Hypothalamus (tissue), 51 donors: ENCODE measurements at places on chromosomes 6 and 20.

- no peak for DNase-seq
These were observed 184.4 kb downstream of the HS3ST5 start for GRCh38 chr6:114158411-114158810.

DNA sequence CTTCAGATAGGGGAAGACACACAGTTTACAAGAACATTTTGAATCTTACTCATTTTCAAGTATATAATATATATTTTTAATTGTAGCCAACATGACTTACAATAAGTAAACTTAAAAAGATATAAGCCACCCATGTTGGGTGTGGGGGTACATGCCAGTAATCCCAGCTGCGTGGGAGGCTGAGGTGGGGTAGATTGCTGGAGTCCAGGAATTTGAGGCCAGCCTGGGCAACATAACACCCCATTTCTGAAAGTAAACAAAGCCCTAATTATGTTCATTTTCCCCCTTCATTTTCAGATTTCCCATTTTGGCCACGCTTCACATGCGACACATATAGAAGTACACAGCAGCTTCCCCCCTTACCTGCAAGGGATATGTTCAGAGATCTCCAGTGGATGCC, 30.5 kb downstream of the SERPINB6 start:
- no peak for DNase-seq

- DNase-seq = no peak
These were observed 99.4 kb downstream of the YTHDF1 start for GRCh38 chr20:63116412-63117106.

- DNase-seq = no peak
These were observed 12.4 kb downstream of the ADGRF5 start for GRCh38 chr6:46909371-46909770.

DNA sequence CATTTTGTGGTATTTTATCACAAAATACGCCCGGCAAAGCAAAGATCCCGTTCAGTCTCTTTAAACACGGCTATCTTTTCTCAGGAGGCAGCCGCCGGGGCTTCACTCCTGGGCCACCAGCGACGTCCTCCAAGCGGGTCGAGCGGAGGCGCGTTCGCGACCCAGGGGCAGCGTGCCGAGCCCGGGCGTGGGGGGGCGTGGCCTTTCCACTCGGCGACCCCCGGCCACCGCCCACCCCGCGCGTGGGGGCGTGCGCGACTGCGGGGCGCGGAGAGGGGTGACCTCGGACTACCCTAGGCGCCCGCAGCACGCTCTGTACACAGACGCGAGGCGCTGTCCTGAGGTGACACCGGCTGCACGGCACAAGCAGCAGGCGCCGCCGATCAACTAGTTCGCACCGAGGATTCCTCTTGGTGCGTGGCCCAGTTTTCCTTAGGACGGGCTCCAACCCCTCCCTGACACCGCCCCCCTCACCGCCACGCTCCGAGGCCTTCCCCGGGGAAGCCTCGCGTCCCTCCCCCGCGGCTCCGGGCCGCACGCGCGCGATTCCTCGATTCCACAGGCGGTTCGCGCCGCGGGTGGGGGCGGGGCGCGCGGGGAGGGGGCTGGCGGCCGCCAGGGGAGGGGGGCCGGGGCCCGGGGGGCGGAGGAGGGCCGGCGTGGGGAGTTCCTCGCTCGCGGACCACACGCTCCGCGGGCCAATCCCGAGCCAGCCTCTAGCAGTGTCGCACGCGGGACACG, 1.1 kb upstream of the JARID2 start:
- DNase-seq = no peak

- DNase-seq = no peak
These were observed at the start of gene ANKRD60 for GRCh38 chr20:58228484-58229197. Gene ANKRD60, minus strand, starts transcription at chr20:58228653. Its CDS starts 0 bp downstream, at chr20:58228653.

- no peak for DNase-seq
These were observed 37.6 kb upstream of the FILIP1 start for GRCh38 chr6:75531174-75531573.

- no peak for DNase-seq
These were observed 613.5 kb downstream of the C6orf118 start for GRCh38 chr6:164695896-164696295.

DNA sequence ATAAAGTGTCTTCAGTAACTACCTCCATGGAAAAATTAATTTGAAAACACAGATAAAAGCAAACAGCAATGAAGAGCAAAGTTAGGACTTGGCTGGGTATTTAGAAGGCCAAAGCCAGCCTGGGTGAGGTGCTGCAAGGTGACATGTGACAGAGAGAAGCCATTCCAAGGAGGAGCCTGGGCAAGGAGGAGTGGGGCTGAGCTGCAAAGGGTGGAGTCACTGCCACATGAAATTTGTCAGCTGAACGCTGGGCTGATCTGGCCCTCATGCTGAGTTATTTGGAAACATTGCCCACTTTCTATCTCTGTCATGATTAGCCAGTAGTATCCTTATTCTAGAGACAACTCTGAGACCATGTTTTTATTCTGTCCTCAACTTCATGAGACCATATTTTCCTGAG, 76.3 kb downstream of the PERP start:
- DNase-seq = no peak

DNA sequence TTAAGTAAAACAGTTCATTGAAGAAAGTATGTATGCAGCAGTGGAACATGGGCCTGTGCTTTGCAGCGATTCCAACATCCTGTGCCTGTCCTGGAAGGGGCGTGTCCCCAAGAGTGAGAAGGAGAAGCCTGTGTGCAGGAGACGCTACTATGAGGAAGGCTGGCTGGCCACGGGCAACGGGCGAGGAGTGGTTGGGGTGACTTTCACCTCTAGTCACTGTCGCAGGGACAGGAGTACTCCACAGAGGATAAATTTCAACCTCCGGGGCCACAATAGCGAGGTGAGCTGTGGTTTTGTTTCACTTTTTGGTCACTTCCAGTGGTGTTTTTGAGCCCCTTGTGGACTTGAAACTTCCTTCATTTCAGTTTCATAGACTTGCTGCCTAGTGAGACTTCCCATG, 1.7 kb downstream of the TULP4 start:
- no peak for DNase-seq

DNA sequence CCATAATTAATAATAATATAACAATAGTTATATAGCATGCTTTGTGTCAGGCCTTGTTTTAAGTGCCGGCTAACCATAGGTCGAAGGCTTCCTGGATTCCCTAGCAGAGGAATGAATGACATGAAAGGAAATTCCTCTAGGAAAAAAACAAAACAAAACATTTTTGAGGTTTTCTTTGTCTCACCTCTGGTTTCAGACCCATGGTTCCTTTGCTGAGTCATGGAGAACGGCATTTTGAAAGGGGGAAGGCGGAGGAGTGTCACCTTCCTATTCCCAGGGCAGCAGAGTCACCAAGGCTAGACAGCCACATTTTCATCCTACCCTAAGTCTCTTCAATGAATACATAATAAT, 25.3 kb upstream of the CCND3 start:
- DNase-seq = no peak

DNA sequence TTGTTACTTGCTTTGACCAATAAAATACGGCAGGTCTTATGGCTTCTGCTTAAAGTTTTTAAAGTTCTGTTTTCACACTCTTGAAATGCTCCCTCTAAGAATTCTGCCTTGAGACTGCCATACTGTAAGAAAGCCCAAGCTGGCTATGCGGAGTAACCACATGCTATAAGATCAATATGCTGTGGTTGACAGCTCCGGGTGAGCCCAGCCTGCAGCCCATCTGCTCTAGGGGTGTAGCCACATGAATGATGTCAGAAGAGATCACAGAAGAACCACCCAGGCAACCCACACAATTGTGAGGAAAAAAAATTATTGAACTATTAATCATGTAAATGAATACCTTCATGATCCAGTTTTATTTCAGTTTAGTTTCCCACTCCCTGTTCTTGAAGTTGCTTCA, 26.1 kb upstream of the SH3BGRL2 start:
- no peak for DNase-seq

- DNase-seq = no peak
These were observed 9.7 kb downstream of the SNAP25 start for GRCh38 chr20:10228330-10228729.

DNA sequence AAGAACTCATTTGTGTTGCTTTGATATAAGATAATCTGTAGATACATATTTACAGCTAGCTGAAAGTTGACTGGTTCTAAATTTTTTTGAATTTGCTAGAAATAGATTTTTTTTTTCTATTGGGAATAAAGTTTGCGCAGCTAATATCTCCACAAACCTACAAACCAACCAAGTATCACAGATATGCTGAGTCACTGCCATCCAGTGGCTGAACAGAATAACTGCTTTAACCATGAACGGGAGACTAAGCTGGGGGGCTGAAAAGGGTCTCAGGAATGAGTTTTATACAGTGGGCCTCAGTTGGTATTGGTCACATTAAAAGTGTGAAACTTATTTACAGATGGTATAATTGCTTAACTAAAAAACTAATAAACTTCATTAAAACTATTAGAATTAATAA, 326.7 kb upstream of the CNR1 start:
- no peak for DNase-seq

GRCh38 chr6:159720708-159721107, 6.6 kb upstream of the WTAP start:
- DNase-seq = no peak

GRCh38 chr20:50695135-50695872, 4.0 kb upstream of the RIPOR3 start:
- DNase-seq = no peak

GRCh38 chr6:40900791-40901190, 138.2 kb downstream of the UNC5CL start:
- DNase-seq = no peak

GRCh38 chr20:43431134-43431519, 26.6 kb upstream of the SRSF6 start:
- DNase-seq = no peak

GRCh38 chr20:19384940-19385339, 172.5 kb downstream of the SLC24A3 start:
- DNase-seq = no peak

DNA sequence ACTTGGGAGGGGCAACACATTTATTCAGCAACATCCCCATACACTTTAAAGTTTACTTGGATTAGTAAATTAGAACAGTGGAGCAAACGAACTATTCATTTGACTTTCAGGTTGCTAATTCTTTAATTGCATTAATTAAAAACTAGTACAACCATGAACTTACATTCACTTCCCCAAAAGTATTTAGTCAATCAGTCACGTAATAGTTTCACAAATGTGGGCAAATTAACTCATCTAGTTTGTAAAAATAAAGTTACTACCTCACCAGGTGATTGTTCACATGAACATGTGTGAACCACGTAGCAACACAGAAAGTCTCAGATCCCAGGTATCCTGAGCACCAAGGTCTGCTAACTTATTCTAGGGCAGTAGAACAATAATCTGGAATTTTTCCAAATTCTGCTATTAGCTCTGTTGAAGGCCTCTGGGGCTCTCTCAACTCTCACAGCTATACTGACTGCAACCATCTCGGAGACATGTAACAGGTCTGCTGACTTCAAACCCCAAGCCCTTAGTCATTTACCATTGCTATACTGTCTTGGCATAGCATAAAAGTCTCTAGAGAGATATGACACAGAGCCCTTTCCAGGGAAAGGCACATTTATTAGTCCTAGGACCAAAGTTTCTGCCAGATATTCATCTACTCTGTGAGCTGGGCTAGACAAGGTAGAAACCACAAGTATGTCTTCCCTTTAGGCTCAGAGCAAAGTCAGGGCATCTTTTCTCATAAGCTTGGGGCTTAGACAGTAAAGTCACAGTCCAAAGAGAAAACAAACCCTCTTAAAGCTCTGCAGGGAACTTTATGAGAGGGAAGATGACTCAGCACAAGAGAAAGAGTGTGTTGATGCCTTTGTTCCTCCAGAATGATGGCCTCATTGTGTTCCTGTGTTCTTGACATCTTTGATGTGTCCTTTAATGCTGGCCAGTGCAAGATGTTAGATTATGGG, 50.9 kb upstream of the CCDC28A start:
- DNase-seq = no peak

DNA sequence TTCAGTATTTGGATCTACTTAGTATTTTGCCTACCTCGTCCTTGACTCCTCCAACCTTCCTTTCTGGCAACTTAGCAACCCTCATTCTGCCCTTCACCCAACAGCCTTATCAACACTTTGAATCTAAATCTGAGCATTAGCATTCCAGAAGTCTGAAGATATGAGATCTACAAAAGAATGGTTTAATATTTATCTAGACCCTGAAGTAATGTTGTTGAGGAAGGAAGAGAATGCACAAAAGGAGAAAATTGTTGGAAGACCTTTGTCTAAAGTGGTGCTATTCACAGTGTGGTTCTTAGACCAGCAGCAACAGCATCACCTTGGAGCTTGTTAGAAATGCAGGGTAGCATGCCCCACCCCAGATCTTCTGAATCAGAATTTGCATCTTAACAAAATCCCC, 198.2 kb upstream of the PLCB4 start:
- no peak for DNase-seq

- DNase-seq = no peak
These were observed 146.2 kb downstream of the MMS22L start for GRCh38 chr6:97136626-97137358.

- no peak for DNase-seq
These were observed 160.1 kb downstream of the ERMARD start for GRCh38 chr6:169911264-169912263.

- no peak for DNase-seq
These were observed 39.6 kb upstream of the CMTR1 start for GRCh38 chr6:37393381-37393929.

- DNase-seq = no peak
These were observed 28.0 kb upstream of the MLIP start for GRCh38 chr6:54083287-54083686.

DNA sequence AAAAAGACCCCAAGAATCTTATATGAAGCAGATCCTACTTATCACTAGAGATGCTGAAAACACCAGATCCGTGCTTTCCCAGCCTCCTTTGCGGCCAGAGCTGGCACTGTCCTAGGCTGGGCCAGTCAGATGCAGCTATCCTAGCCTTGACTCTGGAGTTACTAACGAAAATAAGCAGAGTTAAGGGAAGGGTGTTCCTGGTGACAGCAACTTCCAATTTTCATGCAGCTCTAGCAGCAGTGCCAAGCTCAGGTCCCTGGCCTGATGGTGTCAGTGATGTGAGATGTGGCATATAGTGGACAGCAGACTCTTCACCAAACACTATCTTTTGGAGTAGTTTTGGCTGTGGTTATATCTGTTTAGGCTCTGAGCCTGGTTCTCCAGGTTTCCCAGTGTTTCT, 25.6 kb upstream of the ABCC10 start:
- DNase-seq = no peak

DNA sequence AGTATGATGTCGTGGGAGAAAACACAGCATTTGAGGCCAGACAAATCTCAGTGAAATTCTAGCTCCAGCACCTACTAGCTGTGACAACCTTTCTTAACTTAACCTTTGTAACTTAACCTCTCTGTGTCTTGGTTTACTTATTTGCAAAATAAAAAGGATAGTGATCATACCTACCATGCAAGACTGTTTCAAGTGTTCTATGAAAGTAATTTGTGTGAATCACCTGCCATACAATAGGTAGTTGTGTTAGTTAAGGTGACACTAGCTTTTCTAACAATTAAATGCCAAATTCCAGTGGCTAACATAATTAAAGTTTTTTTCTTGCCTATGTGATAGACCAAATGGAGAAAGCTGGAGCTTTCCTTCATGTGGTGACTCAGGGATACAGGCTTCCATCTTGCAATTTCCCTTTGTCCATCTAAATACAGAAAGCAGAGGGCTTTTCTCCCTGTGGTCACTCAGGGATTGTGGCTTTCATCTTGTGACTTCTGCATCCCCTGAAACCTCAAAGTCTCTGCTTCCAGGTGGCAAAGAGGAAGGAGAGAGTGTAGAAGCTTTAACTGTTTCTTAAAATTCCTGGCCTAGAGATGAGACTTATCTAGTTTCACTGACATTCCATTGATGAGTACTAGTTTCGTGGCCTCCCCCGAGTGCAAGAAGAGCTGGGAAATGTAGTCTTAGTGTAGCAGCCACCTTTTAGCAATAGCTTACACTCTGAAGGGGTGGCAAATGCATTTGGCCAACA, 311.4 kb downstream of the CLIC5 start:
- DNase-seq = no peak

- DNase-seq = no peak
These were observed 35.0 kb upstream of the TULP1 start for GRCh38 chr6:35547676-35548075.
